Naive thymus-derived CD8-positive, alpha-beta T cell (primary cell): ENCODE measurements at places on chromosomes 1 and 21.

- no peak for DNase-seq
Measured at GRCh38 chr1:206037581-206037980, 13.9 kb upstream of the CTSE start.

GRCh38 chr1:96362623-96363022 lies 359.0 kb upstream of the PTBP2 start:
- DNase-seq: no peak

- DNase-seq: no peak
Measured at GRCh38 chr1:168608796-168609715, 32.7 kb downstream of the XCL1 start.

- DNase-seq: no peak
Measured at GRCh38 chr1:25924454-25924853, 18.2 kb upstream of the STMN1 start.

GRCh38 chr1:62362061-62362917 lies 43.1 kb upstream of the KANK4 start:
- DNase-seq: no peak
